ENCODE measurements at places on chromosomes 7 and 10. TPM values are rescaled to one million over a fixed set of nuclear protein-coding genes. Genes with fewer than 3 reads are reported as not detected.

The SPDYE1 gene
- not detected for total RNA-seq

The AS3MT gene
- total RNA-seq = 2.1 TPM

The FKBP6 gene
- not detected for total RNA-seq

The VIPR2 gene
- total RNA-seq = not detected

The ABCF2 gene
- 30.1 TPM for total RNA-seq

The TMEM236 gene
- 4.1 TPM for total RNA-seq

The EPHB6 gene
- 7.0 TPM for total RNA-seq

The PTF1A gene
- not detected for total RNA-seq

The NT5C3A gene
- 27.7 TPM for total RNA-seq
